MM.1S (cell line): ENCODE measurements at places on chromosomes 6 and 20.
A peak's percentile ranks its signal among the peaks of the same experiment; 100 is the strongest.

GRCh38 chr20:23510000-23510590 is 19.2 kb downstream of the CST8 start:
- DNase-seq = no peak

- no peak for DNase-seq
Measured at GRCh38 chr6:20541382-20541781, 7.1 kb downstream of the CDKAL1 start.

- DNase-seq = no peak
Measured at GRCh38 chr6:44800171-44800783, 412.8 kb downstream of the CDC5L start.

DNA sequence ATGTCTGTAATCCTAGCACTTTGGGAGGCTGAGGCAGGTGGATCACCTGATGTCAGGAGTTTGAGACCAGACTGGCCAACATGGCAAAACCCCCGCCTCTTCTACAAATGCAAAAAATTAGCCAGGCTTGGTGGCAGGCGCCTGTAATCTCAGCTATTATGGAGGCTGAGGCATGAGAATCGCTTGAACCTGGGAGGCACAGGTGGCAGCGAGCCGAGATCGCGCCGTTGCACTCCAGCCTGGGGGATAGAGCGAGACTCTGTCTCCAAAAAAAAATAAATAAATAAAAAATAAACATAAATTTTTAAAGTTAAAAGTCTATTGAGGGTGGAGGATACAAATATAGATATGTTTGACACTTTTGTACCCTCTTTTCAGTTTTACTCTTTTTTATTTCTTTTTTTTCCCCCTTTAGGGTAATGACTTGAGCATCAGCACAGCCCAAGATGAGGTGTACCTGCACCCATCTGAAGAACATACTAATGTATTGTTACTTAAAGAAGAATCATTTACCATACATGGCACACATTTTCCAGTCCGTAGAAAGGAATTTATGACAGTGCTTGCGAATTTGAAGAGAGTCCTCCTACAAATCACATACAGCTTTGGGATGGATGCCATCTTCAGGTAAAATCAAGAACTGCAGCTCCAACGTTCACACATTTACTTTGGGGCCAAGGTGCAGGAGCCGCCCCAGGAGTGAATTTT is 368.9 kb downstream of the LAMA2 start:
- peak; percentile 73 for DNase-seq

- DNase-seq = no peak
Measured at GRCh38 chr20:57738053-57738452, 28.2 kb upstream of the PMEPA1 start.

DNA sequence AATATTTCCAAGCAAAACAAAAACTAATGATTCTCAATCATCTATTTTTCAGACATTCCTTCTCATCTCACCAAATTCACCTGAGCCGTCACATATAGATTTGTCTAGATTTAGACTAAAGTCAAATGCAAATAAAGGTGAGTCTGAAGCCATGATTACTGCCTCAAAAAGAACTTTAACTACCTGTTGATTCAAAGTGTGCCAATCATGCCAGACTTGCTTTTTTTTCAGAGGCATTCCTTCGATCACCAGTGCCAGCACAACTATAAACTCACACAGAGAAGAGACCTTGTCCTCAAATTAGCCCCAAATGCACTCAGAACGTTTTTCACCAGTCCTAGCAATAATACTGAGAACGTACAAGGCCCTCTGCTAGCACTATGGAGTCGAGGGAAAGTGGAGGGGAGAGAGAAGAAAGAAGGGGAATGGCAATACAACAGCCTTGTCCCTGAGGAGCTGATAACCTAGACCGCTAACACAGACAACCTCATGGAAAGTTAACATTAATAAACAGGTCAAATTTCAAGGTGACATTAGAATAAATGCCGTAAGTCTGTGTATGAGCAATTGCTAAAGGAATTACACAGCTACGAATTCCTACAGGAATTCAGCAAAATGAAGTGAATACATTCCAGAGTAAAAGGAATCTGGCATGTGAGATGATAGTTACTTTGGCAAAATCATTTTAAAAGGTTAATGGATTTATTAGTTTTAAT is 60.9 kb downstream of the EPB41L2 start:
- DNase-seq = no peak
